ENCODE measurements at places on chromosomes 12 and 14.

DNA sequence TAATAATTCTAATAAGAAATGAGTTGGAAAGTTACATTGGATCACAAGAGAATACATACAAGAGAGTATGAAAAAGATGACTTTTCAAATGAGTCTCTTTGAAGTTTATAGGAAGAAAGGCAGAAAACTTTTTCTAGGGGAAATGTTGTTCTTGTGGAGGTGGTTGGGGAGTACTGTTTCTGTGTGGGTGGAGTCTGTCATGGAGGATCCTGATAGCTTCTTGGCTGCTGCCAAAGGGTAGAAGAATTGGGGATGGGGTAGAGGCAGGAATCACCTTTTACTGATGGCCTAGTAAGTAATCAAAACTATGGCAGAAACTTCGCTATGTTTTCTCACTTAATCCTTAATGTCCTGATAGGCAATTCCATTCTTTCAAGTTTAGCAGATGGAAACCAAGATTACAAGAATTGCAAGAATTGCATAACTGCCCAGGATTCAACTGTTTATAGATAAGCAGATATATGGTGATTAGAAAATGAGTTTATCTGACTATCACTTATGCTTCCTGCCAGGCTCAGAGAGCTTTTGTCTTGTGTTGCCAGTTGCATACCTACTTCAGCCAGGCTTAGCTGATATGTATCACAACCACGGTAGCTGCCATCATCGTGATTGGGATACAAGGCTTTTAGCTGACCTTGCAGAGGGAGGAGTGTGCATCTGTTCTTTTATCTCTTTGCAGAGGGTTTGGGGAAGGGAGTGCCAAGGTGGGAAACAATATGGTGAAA is 463.9 kb downstream of the TMTC2 start:
- no peak for DNase-seq

DNA sequence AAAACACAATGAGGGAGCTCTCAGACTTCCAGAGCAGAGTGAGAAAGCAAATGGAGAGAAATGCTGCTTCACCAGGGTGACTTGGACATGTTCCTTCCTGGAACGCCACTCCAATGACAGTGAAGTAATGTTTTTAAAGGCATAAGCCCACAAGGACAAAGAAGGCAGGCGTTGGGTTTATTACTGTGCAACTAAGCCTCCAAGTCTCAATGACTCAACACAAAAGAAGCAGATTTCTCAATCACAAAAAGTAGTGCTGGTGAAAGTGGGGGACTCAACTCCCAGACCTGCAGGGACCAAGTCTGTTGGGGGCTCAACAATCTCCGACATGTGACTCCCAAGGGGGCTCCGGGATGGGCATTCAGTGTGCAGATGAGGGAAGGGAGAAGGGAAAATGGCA is 505.2 kb downstream of the BCL11B start:
- DNase-seq, result no peak

DNA sequence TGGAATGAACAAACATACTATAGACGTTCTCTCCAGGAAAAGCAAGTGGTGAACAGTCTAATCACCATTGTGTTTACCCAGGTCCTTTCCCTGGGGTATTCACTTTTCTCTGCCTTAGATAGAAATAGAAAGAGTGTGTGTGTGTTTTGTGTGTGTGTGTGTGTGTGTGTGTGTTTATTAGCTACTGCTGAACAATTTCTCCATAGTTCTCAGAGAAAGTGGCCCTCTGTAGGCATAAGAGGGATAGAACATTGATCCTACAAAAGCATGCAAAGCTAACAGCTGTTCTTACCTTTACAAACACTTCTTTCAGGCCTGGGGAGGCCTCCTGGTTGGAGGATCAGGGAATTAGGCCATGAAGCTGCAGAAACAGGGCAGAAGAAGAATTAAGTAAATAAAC is 665.7 kb upstream of the TBX3 start:
- no peak for DNase-seq

DNA sequence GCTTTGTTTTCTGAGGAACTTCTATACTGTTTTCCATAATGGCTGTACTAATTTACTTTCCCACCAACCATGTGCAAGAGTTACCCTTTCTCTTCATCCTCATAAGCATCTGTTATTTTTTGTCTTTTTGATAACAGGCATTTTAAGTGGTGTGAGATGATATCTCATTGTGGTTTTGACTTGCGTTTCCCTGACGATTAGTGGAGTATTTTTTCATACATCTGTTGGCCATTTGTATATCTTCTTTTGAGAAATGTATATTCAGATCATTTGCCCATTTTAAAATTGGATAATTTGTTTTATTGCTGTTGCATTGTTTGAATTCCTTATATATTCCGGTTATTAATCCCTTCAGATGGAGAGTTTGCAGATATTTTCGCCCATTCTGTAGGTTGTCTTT is 10.2 kb upstream of the HMGA2 start:
- no peak for DNase-seq

DNA sequence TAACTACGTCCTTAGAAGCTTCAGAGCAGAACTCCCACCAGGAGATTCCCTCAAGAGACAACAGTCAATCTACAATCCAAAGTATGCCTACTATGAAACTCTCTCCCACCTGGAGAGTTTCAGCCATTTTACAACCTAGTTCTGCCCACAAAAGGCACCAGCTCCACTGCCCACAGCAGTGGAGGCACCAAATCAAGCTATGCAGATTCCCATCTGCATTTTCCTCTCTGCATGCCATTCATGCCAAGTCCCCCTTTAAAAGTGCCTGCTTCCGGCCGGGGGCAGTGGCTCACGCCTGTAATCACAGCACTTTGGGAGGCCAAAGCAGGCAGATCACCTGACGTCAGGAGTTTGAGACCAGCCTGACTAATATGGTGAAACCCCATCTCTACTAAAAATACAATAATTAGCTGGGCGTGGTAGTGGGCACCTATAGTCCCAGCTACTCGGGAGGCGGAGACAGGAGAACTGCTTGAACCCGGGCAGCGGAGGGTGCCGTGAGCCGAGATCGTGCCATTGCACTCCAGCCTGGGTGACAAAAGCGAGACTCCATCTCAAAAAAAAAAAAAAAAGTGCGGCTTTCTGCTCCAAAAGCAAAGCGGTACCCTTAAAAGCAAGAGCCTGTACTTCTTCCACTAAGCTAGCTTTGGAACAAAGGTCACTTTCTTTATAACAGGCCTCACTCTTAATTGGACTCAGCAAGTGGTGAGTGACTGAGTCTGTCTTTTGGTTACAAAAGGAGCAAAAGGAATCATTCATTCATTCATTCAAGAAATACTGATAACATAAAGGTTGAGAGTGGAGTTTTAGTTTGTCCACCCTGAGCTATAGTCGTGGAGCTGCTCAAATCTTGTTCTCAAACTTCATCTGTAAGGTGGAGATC is 10.1 kb upstream of the DLGAP5 start:
- DNase-seq, result no peak

DNA sequence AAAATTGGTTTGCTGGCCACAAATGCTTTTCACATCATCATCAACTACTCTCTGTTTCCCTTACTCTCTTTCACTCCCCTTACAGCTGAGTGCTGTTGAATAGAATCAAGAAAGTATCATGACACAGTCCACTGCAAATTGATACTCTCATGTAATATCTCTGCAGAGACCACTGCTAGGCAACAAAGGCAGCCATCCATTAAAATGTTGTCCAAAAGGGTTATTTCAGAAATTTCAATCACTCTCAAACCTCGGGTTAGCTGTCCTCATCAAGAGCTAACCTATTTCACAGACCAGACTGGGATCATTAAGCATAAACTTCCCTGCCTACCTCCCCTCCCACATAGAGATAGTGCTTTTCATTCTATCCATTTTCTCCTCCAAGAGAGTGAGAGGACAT is 186.7 kb downstream of the PLCZ1 start:
- DNase-seq, result no peak

Data from NCI-H446 treated with DMSO at 0.1 percent for 48 hours (cell line).